ENCODE measurements at places on chromosomes 7 and 10. TPM values are rescaled to one million over a fixed set of nuclear protein-coding genes. Genes with fewer than 3 reads are reported as not detected.

The GPR146 gene
- total RNA-seq: 0.79 TPM

The PHKG1 gene
- 9.4 TPM for total RNA-seq

The LRCH4 gene
- total RNA-seq: 6.5 TPM

The ABCC2 gene
- 0.25 TPM for total RNA-seq

The SPDYE5 gene
- total RNA-seq: not detected

The GIMAP4 gene
- 0.13 TPM for total RNA-seq

Measured in aortic smooth muscle cell (primary cell).